ENCODE measurements at places on chromosomes 3 and 15.
A peak's percentile ranks its signal among the peaks of the same experiment; 100 is the strongest.

DNA sequence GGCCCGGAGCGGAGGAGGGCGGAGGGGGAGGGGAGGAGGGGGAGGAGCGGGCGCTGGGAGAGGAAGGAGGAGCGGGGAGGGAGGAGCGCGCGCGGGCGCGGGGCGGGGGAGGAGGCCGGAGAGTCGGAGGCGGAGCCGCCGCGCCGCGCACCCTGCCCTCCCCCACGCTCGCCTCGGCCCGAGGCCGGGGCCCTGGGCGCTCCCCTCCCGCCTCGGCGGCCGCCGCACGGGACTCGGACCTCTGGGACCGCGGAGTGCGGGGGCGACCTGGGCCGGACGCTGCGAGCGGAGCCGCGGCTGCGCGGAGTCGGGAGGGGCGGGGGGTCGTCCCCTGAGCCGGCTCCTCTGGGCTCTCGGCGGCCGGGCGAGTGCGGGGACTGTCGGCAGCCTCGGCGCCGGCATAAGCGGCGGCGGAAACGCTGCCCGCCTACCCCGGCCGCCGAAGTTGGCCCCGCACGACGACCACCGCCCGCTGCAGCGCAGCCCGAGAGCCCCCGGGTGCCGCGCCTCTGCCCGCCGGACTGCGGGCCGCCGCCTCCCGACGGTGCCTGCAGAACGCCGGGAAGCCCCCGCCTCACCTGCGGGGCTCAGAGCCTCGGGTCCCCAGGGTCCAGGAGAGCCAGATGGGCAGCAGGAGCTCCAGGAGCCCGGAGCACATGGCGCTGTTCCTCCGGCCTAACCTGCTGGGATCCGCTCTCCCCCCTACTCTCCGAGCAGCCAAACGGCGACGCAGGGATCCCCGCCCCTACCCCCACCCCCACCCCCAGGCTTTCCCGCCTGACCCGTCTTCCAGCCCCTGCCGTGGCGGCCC, 406 bp upstream of the GABRB3 start:
- DNase-seq = peak; percentile 70

- no peak for DNase-seq
Measured at GRCh38 chr3:11568503-11569155, 75.1 kb downstream of the VGLL4 start.

DNA sequence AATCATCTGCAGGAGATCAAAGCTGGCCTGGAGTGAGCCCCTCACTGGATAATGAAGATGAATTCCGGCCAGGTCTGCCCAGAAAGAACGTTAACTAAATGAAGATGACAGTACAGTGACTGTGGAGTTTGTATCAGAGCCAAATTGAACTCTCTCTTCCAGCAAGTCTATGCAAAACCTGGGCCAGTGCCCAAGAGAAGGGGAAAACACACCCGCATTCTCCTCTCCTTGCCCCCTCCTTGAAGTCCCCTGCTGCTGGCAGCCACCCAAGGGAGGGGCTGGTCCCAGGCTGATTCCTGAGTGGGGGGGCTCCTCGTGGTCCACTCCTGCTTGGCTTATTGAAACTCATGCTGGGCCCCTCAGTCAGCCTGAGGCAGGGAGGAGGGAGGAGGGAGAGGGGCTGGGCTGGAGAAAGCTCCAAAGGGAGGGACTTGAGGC, 155.7 kb downstream of the RAB11A start:
- DNase-seq = no peak

GRCh38 chr3:69724722-69725435, 14.4 kb upstream of the MITF start:
- DNase-seq = no peak

DNA sequence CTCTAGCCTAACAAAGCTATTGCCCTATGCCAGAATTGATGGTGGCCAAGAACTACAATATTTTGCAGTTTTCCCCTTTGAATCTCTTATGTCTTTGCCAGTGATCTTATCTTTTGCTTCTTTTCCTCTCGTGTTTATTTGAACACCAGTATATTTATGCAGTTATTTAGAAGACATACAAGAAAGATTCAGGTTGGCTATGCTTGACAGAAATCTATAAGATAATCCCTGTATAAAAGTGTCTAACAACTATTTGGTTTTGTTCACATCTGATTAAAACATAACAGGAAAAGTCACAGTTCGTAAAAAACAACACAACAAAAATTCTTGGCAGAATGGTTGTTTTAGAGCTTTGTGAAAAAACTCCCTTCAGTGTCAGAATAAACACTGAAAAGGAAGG, 63.7 kb downstream of the SEMA6D start:
- no peak for DNase-seq

DNA sequence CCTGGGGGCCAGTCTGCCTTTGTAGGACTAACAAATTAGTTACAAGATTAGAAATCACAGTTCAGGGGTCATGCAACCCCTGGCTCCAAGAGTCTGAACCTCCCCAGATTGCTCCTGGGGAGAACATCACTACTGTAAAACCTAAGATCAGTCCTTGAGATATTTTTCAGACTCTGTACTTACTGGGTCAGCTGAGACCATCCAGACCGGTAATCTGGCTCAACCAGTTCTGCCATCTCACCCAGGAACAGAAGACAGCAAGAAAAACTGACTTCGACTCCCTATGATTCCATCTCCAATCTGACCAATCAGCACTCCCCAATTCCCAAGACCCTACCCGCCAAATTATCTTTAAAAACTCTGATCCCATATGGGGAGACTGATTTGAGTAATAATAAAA, 47.5 kb downstream of the NMD3 start:
- no peak for DNase-seq

DNA sequence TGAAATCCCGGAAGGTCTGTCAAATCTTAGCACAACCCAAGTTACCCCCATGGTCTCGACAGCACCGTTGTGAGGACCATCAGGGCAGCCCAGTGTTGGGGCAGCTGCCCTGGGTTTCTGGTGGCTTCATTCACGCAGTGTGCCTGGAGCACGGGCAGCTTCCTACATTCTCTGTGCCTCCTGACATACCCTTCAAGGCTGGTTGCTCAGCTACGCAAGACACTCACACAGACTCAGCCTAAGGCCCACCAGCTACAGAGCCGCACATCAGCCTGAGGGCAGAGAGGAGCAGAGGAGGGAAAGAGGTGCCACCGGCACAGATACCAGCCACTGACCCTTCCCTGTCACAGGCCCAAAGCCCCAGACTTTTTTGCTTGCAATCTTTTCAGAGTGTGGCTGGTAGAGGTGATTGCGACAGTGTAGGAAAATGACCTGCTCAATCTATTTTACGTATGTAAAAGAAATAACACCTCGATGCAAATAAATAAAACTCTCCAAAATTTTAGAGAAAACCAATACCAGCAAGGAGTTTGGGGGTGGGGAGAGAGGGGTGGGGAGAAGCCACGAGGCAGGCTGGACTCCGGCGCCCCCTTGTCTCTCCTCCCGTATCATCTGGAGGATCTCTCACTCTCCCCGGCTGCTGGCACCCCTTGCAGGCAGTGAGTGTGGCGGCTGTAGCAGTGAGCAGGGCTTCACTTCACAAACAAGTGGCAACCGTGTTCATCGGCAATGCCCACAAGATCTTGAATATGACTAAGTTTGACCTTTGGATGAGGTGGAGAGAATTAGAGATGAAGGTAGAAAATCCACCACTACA, 12.7 kb downstream of the CSPG5 start:
- no peak for DNase-seq

GRCh38 chr3:191566469-191566868, 105.5 kb downstream of the PYDC2 start:
- no peak for DNase-seq

- DNase-seq = no peak
Measured at GRCh38 chr3:69842351-69842750, 103.1 kb downstream of the MITF start.

GRCh38 chr3:135145581-135145980, 350.5 kb downstream of the EPHB1 start:
- no peak for DNase-seq

- DNase-seq = no peak
Measured at GRCh38 chr15:58069008-58069407, 3.5 kb upstream of the ALDH1A2 start.

DNA sequence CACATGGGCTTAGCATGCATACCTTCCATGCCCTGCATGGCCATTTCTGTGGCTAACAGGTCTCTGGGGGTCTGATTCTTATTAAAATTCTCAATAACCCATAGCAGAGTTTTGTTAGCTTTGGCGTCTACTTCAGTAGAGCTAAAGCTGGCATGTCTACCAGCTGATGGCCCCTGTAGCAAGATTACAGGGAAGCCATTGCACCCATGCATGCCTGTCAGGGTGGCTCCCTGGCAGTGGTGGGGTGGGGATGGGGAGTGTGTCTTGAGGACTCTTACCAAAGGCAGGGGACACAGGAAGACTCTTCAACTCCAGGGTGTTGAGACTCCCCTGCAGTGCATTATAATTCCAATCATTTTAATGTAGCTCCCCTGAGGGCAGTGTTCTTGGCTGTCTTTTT, 4.7 kb downstream of the KY start:
- DNase-seq = no peak

- DNase-seq = no peak
Measured at GRCh38 chr3:139532976-139533375, 6.6 kb downstream of the RBP1 start.

DNA sequence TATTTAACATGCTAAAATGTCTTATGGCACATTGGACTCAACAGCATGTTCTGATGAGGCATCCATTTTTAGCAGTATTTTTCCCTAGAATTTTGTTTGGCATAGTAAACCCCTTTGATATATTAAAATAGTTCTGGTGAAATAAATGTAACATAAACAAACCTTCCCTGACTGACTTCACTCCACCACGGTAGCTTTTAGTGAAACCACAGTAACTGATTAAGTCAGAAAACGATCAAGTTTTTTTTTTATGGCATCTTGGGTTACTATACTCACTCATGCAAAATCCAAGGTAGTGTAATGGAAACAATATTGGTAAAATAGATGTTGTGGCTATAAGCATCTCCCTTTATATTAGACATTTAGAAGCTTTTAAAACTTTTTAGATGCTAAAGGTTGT, 2.8 kb downstream of the SERP1 start:
- no peak for DNase-seq

DNA sequence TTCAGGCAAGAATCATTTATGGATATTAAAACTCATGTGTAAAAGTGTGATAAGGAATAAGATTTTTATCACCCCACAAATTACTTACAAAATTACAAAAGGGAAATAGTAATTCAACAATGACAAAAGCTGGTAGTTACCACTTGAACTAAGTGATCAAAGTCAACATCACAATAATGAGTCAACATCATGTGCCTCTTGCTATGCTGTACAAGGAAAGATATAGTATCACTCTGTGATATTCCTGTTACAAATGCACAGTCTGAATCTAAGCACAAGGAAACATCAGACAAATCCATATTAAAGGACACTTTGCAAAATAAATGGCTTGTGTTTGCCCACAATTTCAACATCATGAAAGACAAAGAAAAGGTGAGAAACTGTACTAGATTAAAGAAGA, 90.5 kb upstream of the PLCL2 start:
- no peak for DNase-seq

GRCh38 chr3:159252772-159253384, 451.0 kb downstream of the MFSD1 start:
- no peak for DNase-seq

DNA sequence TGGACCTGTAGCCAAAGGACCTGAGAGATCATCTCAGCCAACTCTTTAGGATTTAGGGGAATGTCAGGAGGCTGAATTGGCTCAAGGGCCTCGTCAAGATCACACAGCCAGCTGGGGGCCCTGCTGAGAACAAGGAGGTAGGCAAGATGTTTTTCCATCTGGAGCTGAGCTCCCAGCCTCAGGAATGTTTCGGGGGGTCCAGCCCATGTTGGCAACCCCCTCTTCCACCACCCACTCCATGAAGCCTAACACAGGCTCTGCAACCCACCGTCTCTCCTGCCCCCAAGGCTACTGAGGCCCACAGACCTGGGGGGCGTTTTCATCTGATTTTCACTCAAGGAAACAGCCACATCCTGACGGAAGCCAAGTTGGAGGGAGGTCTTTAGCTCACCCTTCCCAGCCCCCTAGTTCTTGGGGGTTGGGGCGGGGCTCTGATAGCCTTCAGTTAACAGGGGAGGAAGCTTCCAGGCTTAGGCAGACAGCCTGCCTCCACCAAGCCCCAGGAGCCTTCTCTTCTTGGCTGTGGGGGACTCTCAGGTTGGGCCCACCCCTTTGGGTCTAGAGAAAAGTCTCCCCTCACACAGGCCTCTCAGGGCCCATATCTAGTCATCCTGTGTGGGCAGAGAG, 48.8 kb downstream of the EPHB3 start:
- no peak for DNase-seq

DNA sequence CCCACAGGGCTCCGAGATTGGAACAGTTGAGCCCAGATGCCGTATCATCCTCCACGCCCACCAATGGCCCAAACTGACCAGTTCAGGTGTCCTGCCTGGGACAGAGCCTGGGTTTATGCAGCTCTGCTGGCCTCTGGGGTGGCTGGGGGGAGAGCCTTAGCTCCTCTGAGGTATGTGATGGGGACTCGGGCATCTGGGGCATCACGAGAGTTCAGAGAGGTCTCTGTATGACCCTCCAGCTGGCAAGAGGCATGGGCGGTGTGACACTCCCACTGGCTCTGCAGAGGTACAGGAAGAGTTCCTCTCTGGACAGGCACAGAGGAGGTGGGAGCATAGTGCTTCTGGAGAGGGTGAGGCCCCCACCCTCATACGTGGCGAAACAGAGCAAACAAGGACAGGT, 26.6 kb upstream of the DUSP7 start:
- DNase-seq = no peak

Measured in D721Med (cell line).